ENCODE measurements at places on chromosomes 7 and 10. TPM values are rescaled to one million over a fixed set of nuclear protein-coding genes. Genes with fewer than 3 reads are reported as not detected.

The KCNMA1 gene
- 6.9 TPM for polyA plus RNA-seq

The BZW2 gene
- polyA plus RNA-seq = 30.5 TPM

The FXYD4 gene
- 0.10 TPM for polyA plus RNA-seq

The IDI2 gene
- polyA plus RNA-seq = not detected

The NCF1 gene
- 7.0 TPM for polyA plus RNA-seq

The TCAF2 gene
- polyA plus RNA-seq = 0.22 TPM

The PSD gene
- 30.6 TPM for polyA plus RNA-seq

The LLCFC1 gene
- polyA plus RNA-seq = 0.19 TPM

The ATOH7 gene
- polyA plus RNA-seq = 3.0 TPM
